ENCODE measurements at places on chromosomes 1 and 21.

GRCh38 chr1:171159148-171159547 lies 26.0 kb upstream of the FMO2 start:
- no peak for DNase-seq

GRCh38 chr1:29475326-29475725 lies 239.0 kb downstream of the PTPRU start:
- no peak for DNase-seq

- no peak for DNase-seq
Observed at GRCh38 chr1:2821373-2821955, 20.0 kb upstream of the TTC34 start.

DNA sequence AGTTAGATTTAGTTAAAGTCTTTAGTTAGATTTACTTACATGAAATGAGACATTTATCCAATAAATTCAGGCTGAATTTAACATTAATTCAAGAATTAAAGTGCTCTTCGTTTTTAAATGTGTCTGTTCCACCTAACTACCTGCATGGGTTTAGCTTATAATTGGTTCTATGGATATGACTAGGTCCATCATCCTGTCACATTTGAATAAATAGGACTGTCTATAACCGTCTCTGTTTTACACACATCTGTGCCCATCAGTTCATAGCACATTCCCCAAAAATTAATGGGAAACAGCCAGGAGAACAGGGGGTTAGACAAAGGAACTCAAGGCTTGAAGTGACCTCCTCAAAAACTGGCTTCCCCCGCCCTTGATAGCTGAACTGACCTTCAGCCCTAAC lies 219.6 kb downstream of the MRPL39 start:
- DNase-seq, result no peak

- DNase-seq, result no peak
Observed at GRCh38 chr1:109034382-109034781, 7.5 kb downstream of the WDR47 start.

All from stimulated activated CD4-positive, alpha-beta T cell treated with anti-CD3 and anti-CD28 coated beads, Interleukin-1b, Interleukin-23, amount 100 ng/mL, for 1 hour (primary cell).